ENCODE measurements at places on chromosomes 2 and 18.
A peak's percentile ranks its signal among the peaks of the same experiment; 100 is the strongest.

DNA sequence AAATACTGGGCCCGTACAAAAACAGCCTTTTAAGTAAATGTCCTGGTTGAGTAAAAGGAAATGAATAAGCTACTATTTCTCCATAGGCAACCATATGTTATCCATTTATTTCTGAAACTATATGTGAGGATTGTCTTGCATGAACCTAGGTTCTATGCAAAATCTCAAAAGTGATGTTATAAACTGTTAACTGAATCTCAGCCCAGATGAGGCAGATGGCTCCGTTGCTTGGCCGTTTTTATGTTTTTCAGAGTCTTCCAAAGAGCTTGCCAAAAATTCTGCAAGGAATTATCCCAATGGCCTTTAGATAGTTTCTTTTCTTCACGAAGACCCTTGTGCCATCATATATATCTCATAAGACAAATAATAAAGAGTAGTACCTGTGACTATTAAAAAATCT, 1669.5 kb upstream of the DDX18 start:
- no peak for DNase-seq

GRCh38 chr2:109670556-109671411, 56.6 kb downstream of the SOWAHC start:
- no peak for DNase-seq

GRCh38 chr2:128642821-128643220, 324.2 kb upstream of the HS6ST1 start:
- no peak for DNase-seq

- no peak for DNase-seq
Measured at GRCh38 chr2:23092831-23093230, 292.1 kb upstream of the KLHL29 start.

GRCh38 chr18:58177004-58177717, 133.1 kb downstream of the NEDD4L start:
- DNase-seq: no peak

DNA sequence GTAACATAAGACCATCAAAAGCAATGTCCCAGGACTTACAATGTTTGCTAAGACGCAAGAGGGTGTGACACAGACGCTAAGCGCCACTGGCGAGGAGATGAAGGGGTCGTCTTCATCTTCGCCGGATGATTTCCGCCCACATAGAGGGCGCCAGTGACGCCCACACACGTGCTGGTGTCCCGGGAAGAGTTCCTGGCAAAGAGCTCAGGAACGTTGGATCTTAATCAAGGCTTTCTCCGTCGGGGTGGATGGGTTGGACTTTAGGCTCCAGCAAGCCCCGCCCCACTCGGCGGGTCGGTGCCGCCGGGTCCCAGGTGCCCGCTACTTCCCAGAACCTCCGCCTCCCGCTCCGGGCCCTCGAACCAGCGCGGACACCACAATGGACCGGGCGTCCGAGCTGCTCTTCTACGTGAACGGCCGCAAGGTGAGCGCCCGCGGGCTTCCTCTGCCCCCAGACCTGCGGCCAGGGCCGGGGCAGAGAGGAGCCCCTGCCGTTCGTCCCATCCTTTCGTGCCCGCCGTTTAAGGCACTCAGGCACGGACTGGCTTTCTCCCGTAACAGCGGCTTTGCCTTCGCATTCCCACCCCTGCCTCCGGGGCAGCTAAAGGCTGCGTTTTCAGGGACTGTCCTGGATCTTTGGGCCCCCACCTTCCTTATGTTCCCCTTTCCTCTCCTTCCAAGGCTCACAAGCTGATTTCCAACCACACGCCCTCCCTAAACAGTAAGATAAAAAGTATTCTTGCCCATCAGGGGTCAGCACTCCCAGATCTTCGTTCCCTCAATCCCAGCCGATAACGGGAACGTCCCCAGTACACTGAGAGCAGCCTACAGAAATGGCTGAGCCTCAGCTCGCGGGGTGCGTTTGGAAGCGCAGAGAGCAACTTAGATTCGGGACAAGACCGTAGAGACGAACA, at the start of gene AOX1:
Gene AOX1, plus strand, starts transcription at position 285 of the 914 bp plus-strand sequence. Its CDS starts 95 bp downstream, at position 380.
- peak; percentile 0 for DNase-seq

DNA sequence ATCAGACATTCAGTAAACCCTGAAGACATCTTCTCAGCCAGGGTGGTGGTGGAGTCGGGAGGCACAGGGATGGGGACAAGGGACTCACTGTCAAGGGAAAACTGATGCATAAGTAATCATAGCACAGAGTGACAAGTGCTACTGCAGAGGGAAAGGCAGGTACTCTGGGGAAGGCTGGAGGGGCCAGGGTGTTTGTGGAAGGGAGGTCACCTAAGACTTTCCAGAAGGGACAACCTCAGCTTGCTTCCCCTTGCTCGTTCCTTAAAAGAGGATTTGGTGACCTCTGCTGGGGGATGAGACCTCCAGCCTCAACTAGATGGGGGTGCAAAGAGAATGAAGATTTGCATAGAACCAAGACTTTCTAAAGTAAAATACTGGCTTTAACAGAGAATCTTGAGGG, 99.5 kb downstream of the SLC4A3 start:
- DNase-seq: no peak

DNA sequence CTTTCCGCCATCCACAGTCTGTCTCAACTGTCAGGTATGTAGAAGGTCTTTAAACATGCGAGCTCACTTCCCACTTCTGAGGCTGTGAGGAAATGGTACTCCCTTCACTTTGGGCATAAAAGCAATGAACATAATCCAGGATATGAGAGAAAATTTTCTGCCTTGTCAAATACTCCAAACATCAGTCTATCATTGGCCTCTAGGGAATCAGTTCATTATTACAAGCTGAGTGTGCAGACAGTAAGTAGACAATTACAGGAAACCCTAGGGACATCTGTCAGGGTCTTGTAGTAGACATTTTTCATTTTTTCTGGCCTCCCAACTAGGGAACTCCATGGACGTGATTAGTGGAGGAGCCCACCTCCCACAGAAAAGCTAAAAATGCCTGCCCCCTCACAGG, 13.6 kb upstream of the APCDD1 start:
- no peak for DNase-seq

- no peak for DNase-seq
Measured at GRCh38 chr18:37276111-37276890, 289.3 kb downstream of the CELF4 start.

All from activated gamma-delta T cell treated with anti-CD3 and anti-CD28 coated beads, Interleukin-2, amount 50 U/mL, for 16 hours (primary cell).